Esophagus muscularis mucosa (tissue), 4 donors: ENCODE measurements at places on chromosomes 2 and 18. TPM values are rescaled to one million over a fixed set of nuclear protein-coding genes. Genes with fewer than 3 reads are reported as not detected.

DNA sequence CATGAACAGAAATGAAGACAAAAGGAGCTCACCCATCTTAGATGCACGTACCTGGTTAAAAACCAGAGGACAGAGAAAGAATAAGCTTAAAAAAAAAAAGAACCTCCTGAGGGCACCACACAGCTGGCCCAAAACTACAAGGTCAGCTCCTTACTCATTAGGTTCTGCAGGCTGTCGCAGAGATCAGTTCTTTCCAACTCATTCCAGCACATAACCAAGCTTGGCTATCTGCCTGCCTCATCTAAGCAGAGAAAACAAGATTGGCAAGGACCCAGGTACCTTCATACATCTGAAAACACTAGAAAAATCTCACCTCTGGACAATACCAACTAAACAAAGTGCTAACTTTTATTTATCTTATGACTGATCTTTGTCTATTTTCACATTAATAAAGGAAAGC, 89.9 kb downstream of the NOL10 start:
- H3K4me1 ChIP-seq, result no peaks in the 10 kb centered on the region
- H3K27ac ChIP-seq, result no peak overlapping the region
- no peaks in the 10 kb centered on the region for H3K27me3 ChIP-seq
- no peak for DNase-seq
- H3K4me3 ChIP-seq, result no peak overlapping the region

- no peak overlapping the region for H3K4me3 ChIP-seq
- no peak overlapping the region for H3K27ac ChIP-seq
- no peaks in the 10 kb centered on the region for H3K27me3 ChIP-seq
Observed at GRCh38 chr18:848062-848861, 36.2 kb upstream of the YES1 start.

GRCh38 chr2:42094114-42094513, 46.3 kb downstream of the PKDCC start:
- H3K36me3 ChIP-seq, result no peaks in the 10 kb centered on the region
- H3K4me3 ChIP-seq, result no peak overlapping the region
- no peaks in the 10 kb centered on the region for H3K27me3 ChIP-seq
- no peak overlapping the region for H3K27ac ChIP-seq
- no peak for DNase-seq
- peaks cover 24% of the 10 kb centered on the region for H3K4me1 ChIP-seq

GRCh38 chr2:235238537-235238936, 255.3 kb upstream of the AGAP1 start:
- no peaks in the 10 kb centered on the region for H3K36me3 ChIP-seq
- H3K4me3 ChIP-seq, result no peak overlapping the region
- H3K4me1 ChIP-seq, result peaks cover 8% of the 10 kb centered on the region

GRCh38 chr2:226916669-226917068, 80.8 kb downstream of the RHBDD1 start:
- H3K27ac ChIP-seq, result no peak overlapping the region
- no peaks in the 10 kb centered on the region for H3K4me1 ChIP-seq
- DNase-seq, result no peak

- H3K27me3 ChIP-seq, result no peaks in the 10 kb centered on the region
- no peak overlapping the region for H3K4me3 ChIP-seq
- DNase-seq, result no peak
- H3K27ac ChIP-seq, result no peak overlapping the region
- H3K4me1 ChIP-seq, result no peaks in the 10 kb centered on the region
Observed at GRCh38 chr18:4405965-4406364, 49.1 kb downstream of the DLGAP1 start.

DNA sequence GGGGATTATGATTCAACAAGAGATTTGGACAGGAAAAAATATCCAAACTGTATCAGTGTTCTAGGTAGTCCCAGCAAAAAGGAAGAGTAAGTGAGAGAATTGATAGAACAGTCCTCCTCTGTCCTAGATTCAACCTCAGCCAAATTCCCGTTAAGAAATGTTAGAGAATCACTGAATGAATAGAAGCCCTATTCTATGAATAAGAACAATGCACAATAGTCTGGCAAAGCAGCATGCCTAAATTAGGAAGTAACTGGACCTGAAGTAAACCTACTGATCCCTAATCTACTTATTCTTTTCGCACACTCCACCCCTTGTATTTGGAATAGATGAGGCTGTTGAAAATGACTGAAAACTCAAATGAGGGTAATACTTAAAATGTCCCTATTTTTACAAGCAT, 1665.5 kb downstream of the LRP1B start:
- H3K27me3 ChIP-seq, result no peaks in the 10 kb centered on the region
- no peak overlapping the region for H3K27ac ChIP-seq
- H3K4me3 ChIP-seq, result no peak overlapping the region
- no peak for DNase-seq

DNA sequence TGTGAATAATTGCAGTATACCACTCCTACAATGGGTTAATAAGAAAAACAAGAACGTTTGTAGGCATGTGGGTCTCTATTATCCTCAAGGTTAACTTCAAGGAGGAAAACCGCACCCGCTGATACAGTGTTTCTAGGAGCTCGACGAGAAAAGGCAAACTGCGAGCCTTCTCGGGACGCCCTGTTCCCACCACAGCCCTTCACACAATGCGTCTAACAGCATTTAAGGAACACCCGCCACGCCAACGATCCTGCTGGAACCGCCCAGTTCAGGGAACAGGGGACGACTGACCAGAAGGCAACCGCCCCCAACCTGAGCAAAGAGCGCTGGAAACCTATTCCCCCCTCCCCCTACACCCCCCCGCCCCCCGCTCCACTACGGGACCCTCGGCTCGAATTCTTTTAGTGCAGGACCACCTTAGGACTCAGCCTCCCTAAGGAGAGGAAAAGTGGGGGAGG, 710 bp upstream of the TMSB10 start:
- peak; percentile 96 for DNase-seq
- peaks cover 8% of the 10 kb centered on the region for H3K36me3 ChIP-seq
- no peaks in the 10 kb centered on the region for H3K27me3 ChIP-seq
- peak overlapping the region; percentile 96 for H3K27ac ChIP-seq
- H3K4me1 ChIP-seq, result peaks cover 11% of the 10 kb centered on the region

DNA sequence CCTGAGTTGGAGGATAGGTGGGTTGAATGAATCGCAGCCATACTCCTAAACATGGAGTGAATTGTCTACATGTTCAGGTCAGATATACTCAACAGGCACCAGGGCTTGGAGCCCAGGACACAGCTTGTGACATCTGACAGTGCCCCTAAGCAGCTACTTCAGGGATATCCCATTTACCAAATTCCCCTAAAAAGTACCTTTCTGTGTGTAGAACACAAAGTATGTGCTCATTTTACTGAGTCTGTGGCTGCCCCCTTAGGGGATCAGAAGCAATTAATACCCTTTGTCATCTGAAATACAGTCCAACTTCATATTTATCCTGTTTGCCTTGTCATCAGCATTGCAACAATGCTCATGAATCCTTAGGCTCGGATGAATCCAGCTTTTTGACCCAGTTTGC, 20.8 kb downstream of the TNFRSF11A start:
- no peak overlapping the region for H3K27ac ChIP-seq
- H3K4me1 ChIP-seq, result no peaks in the 10 kb centered on the region
- DNase-seq, result no peak
- no peak overlapping the region for H3K4me3 ChIP-seq
- H3K36me3 ChIP-seq, result no peaks in the 10 kb centered on the region
- H3K27me3 ChIP-seq, result no peaks in the 10 kb centered on the region

GRCh38 chr2:219111375-219112061, 49.1 kb downstream of the NHEJ1 start:
- H3K4me1 ChIP-seq, result no peaks in the 10 kb centered on the region
- H3K27ac ChIP-seq, result no peak overlapping the region
- H3K36me3 ChIP-seq, result no peaks in the 10 kb centered on the region
- DNase-seq, result no peak

DNA sequence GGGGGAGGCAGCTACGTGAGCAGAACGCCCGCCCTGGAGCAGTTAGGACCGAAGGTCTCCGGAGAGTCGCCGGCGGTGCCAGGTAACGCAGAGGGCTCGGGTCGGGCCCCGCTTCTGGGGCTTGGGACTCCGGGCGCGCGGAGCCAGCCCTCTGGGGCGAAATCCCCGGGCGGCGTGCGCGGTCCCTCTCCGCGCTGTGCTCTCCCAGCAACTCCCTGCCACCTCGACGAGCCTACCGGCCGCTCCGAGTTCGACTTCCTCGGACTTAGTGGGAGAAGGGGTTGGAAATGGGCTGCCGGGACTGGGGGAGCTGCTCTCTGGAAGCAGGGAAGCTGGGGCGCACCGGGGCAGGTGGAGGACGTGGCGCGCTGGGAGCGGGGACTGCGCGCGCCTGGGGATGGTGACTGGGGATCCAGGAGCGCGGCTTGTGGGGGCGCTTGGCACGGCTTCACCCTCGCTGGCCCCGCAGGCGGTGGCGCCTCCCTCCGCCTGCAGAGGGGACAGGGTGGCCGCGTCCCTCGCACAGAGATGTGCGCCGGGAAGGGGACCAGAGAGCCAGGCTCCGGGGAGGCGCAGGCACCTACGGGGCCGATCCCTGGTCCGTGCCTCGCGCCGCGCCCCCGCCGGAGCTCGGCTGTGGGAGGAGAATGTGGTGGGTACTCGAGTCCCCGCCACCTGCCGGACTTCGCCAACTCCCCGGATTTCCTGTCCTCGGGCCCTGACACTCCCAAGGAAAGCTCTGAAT, 688 bp downstream of the CDH20 start:
- H3K27ac ChIP-seq, result no peak overlapping the region
- peaks cover 15% of the 10 kb centered on the region for H3K4me1 ChIP-seq
- no peaks in the 10 kb centered on the region for H3K36me3 ChIP-seq
- no peak for DNase-seq

DNA sequence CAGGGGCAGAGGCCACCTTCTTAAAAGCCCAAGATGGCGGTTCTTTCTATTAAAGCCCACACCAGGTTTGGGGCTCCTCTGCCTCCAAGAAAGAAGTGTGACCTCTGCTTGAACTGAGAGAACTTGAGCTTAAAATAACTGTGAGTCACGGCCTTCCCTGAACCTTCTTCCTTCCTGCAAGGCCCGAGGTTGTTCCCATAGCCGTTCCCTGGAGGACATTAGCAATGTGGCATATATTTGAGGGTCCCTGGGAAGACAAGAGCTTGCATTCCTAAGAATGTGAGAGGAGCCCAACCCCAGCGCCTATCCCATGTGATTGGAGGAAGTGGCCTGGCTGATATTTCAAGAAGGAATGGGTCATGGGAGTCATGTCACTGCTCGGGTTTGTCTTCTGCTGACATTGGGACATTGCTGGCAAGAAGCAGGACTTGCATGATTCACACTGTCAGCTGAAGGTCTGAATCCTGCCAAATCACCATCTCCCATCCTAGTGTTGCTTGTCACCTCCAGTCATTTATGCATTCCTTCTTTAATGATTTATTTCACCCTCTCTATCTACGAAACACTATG, 168.1 kb downstream of the TRIB2 start:
- DNase-seq, result no peak
- H3K27me3 ChIP-seq, result no peaks in the 10 kb centered on the region
- H3K36me3 ChIP-seq, result no peaks in the 10 kb centered on the region
- H3K4me1 ChIP-seq, result peaks cover 19% of the 10 kb centered on the region
- H3K27ac ChIP-seq, result no peak overlapping the region

- H3K36me3 ChIP-seq, result no peaks in the 10 kb centered on the region
- no peak overlapping the region for H3K27ac ChIP-seq
- H3K4me1 ChIP-seq, result no peaks in the 10 kb centered on the region
- DNase-seq, result no peak
Observed at GRCh38 chr2:151623631-151624030, 110.6 kb downstream of the NEB start.

- H3K27me3 ChIP-seq, result no peaks in the 10 kb centered on the region
- peak overlapping the region; percentile 76 for H3K4me3 ChIP-seq
- H3K36me3 ChIP-seq, result no peaks in the 10 kb centered on the region
- DNase-seq, result no peak
Observed at GRCh38 chr2:95346738-95347671, 49.9 kb downstream of the KCNIP3 start.

GRCh38 chr2:147927053-147927588, 82.3 kb downstream of the ACVR2A start:
- no peak overlapping the region for H3K4me3 ChIP-seq
- peaks cover 26% of the 10 kb centered on the region for H3K36me3 ChIP-seq
- H3K27ac ChIP-seq, result no peak overlapping the region
- no peaks in the 10 kb centered on the region for H3K27me3 ChIP-seq

- no peaks in the 10 kb centered on the region for H3K4me1 ChIP-seq
- DNase-seq, result no peak
- no peak overlapping the region for H3K4me3 ChIP-seq
- H3K36me3 ChIP-seq, result no peaks in the 10 kb centered on the region
- no peaks in the 10 kb centered on the region for H3K27me3 ChIP-seq
Observed at GRCh38 chr2:14654835-14655282, 22.3 kb downstream of the LRATD1 start.

GRCh38 chr2:134155134-134155533, 98.7 kb upstream of the MGAT5 start:
- H3K4me1 ChIP-seq, result peaks cover 42% of the 10 kb centered on the region
- H3K36me3 ChIP-seq, result no peaks in the 10 kb centered on the region
- H3K27me3 ChIP-seq, result no peaks in the 10 kb centered on the region

DNA sequence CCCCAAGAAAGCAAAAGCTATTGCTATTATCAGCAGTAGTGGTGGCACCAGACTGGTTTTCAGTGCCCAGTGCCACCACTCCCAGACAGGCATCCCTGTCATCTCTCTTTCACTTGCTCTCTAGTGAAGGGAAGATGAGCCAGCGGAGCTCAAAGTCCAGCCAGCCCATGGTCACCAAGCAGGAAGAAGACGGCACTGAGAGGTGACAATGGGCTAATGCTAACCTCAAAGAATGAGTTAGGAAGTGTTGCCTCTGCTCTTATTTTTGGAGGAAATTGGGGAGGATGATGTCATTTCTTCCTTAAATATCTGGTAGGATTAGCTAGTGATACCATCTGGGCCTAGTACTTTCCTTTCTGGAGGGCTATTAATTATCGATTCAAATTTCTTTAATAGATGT, 1.7 kb downstream of the SP140 start:
- no peak overlapping the region for H3K27ac ChIP-seq
- H3K36me3 ChIP-seq, result no peaks in the 10 kb centered on the region
- H3K27me3 ChIP-seq, result no peaks in the 10 kb centered on the region

DNA sequence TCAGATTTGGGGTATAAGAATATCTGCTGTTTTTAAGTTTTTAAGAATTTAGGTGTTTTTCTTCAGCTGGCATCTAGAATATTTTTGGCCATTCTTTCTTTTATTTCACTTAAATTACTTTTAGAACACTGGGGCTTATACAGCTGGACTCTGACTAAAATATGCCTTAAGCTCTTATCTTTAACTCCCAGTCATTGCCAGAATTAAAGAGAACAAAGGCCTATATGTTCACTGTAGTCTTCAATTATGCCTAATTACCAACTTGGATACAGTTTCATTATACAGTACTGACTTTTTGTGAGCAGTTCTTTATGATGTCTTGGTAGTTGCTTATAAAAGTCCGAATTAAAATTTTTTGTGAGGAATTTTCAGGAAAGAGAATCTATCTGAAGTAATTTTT, 192.8 kb downstream of the ZNF407 start:
- H3K27ac ChIP-seq, result no peak overlapping the region
- no peaks in the 10 kb centered on the region for H3K4me1 ChIP-seq
- no peaks in the 10 kb centered on the region for H3K36me3 ChIP-seq
- no peaks in the 10 kb centered on the region for H3K27me3 ChIP-seq

GRCh38 chr2:124978597-124978996, 953.5 kb downstream of the CNTNAP5 start:
- no peak overlapping the region for H3K27ac ChIP-seq
- no peak overlapping the region for H3K4me3 ChIP-seq
- no peaks in the 10 kb centered on the region for H3K27me3 ChIP-seq
- no peaks in the 10 kb centered on the region for H3K36me3 ChIP-seq
- no peak for DNase-seq
- H3K4me1 ChIP-seq, result peaks cover 3% of the 10 kb centered on the region

ZNF516 gene
- 44.9 TPM for total RNA-seq

PRADC1 gene
- 34.8 TPM for total RNA-seq

REG3A gene
- not detected for total RNA-seq

BCL2 gene
- total RNA-seq, result 39.0 TPM

LIMS4 gene
- 3.0 TPM for total RNA-seq

ONECUT2 gene
- under 0.01 TPM for total RNA-seq

MC5R gene
- total RNA-seq, result not detected

NYAP2 gene
- 0.17 TPM for total RNA-seq
